DMS153 (cell line): ENCODE measurements at places on chromosomes 16 and 17.

GRCh38 chr17:80927791-80928216 is 63.8 kb upstream of the CHMP6 start:
- no peak for DNase-seq

- DNase-seq: no peak
Observed at GRCh38 chr16:53087101-53087500, 32.3 kb downstream of the CHD9 start.

DNA sequence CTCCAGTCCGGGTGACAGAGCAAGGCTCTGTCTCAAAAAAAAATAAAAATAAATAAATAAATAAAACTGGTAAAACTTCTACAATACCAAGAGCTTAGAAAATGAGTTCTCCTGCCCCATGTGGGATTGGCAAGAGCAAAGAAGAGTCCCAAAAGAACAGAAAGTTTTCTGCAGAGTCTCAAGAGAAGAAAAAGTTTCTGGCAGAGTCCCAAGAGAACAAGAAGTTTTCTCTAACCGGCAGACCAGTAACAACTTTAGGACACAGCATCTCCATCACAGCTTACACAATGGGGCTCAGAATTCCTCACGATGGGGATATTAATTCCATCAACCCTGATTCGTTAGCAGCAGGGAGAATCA is 1.1 kb downstream of the SLC39A11 start:
- DNase-seq: no peak

DNA sequence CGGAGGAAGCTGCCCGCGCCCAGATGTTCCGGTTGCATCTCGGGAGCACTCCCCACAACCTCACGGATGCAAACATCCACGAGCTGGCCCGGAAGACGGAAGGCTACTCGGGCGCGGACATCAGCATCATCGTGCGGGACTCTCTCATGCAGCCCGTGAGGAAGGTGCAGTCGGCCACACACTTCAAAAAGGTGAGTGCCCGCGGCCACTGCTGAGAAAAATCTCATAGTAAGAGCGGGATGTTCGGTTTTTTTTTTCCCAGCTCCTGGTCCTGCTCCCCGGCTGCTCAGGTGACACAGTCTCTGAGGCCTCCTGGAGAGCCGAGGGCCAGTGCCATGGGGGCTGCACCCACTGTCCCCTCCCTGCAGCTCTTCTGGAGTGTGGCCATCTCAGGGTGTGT is 9.3 kb downstream of the PDF start:
- DNase-seq: no peak

GRCh38 chr17:73397856-73398540 is 86.2 kb upstream of the CDC42EP4 start:
- DNase-seq: no peak

- no peak for DNase-seq
Observed at GRCh38 chr16:46748775-46749705, 896 bp upstream of the MYLK3 start.

GRCh38 chr17:19306160-19307111 is 56.1 kb downstream of the B9D1 start:
- no peak for DNase-seq

- no peak for DNase-seq
Observed at GRCh38 chr16:84450176-84450865, 54.1 kb downstream of the MEAK7 start.
